ENCODE measurements at places on chromosomes 1 and 21.

GRCh38 chr1:3530926-3531818 is 76.7 kb downstream of the ARHGEF16 start:
- peak; percentile 63 for DNase-seq

GRCh38 chr1:72724951-72725861 is 442.9 kb upstream of the NEGR1 start:
- DNase-seq: no peak

DNA sequence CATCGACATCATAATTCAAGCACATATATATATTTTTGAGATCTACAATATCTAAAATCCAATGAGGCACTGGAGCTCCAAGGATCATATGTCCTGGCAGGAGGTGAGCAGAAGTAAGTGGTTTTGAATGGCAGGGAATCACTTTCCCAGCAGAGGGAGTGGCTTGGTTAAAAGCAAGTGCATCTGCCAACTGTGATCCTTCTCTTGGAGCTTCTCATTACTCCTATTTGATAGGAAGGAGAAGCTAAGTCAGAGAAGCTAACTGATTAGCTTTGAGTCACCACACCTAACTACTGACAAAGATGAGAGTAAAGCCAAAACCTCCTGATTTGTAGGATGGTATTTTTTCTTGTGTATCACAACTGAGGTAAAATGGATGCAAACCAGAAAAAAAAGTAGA is 55.0 kb downstream of the ALG14 start:
- no peak for DNase-seq

- DNase-seq: no peak
These were observed 542 bp downstream of the EIF2B3 start for GRCh38 chr1:44985747-44986359.

- no peak for DNase-seq
These were observed 39.8 kb downstream of the FAM78B start for GRCh38 chr1:166127003-166127402.

DNA sequence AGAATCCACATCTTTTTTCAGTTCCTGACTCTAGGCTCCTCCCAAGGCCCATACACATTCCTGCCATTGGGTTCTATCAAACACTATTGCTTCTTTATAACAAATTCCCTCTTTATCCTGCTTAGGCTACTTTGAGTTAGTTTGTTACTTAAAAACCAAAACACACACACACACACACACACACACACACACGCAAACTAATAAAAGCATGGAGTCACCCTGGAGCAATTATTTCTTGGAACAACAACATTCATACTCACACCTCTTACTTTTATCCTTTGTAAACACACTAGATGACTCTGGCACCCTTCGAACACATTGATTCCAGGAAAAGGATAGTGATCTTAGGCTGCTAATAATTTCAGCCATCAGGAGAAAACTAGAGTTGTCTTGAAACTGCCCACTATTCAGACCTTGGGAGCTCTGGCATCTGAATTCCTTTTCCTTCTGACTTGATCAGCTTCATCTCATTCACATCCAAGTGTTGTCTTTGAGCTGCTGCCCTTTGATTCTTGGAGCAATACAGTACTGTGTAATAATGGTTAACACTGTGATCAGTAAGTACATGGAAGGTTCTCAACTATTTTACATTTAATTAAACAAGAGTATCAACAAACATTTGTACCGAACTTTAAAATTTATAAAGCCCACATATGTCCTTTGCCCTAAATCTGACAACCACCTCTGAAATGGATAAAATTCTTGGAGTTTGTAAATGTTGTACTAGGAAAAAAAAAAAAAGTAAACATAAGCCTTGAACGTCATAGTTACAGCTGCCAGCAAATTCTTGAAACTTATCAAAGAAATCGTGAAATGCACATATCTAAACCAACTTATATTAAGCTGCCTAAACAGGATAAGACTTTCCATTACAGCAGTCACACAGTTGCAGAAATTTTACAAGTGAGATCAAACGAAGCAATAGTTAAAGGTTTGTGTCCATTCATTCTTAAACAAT is 2.8 kb upstream of the SEC22B start:
- DNase-seq: no peak

DNA sequence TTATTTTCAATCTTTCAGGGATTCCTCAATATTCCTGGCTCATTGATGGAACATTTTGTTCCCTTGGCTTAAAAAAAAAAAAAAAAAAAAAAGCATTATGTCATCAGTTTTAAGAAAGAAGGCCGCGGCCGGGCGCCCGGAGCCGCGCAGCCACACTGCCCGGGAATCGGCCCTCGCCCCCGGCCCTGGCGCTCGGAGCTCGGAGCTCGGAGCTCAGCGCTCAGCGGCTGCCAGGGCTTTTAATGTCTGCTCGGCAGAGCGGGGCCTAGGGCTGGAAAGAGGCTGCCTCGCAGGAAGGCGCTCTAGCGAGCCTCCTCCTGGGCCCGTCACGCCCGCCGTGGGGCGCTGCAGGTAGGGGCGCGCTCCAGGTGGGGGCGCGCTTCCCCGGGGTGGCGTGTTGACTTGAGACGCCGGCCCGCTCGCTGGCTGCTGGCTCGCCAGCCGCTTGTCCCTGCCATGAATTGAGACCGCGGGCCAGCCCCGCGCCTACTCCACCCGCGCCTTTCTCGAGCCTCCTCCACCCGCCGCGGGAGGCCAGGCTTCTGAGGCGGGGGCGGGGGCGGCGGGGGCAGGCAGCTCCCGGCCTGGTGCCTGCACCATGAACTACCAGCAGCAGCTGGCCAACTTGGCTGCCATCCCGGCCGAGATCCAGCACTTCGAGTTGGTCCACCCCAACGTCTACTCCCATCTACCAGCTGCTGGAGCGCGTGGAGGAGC is 5.4 kb upstream of the TDRD5 start:
- no peak for DNase-seq

GRCh38 chr1:66527686-66528085 is 6.3 kb upstream of the SGIP1 start:
- DNase-seq: no peak

GRCh38 chr1:162015196-162015595 is 8.5 kb downstream of the OLFML2B start:
- DNase-seq: no peak

DNA sequence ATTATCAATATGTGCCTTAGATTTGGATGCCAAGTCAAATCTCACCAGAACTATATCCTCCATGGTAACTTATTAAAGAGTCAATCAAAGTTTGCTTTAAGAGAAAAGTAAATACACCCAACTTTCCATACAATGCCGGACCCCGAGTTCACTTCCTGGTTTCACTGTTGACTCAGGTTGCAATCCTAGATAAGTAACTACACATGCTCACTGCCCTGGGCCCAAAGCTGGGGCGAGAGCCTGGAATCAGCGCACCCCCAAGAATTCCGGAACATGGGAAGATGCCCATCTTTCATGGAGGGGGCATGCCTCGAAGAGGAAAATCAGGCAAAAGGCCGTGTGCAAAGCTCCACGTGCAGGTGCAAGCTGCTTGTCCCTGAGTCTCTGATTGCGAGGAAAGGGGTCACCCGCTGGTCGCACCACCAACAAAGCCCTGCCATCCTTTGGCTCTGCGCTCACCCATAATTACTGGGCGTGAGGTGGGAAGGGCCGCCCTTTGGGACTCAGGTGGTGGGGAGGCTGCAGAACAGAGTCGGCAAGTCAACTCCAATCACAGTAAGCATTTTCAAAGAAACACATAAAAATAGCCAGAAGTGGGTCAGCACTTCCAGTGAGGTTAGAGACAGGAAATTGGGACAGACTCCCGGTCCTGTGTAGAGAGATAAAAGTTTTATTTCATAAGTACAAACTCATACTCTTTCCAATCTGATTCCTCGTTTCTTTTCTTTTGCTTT is 167.7 kb downstream of the TOMM20 start:
- DNase-seq: no peak

DNA sequence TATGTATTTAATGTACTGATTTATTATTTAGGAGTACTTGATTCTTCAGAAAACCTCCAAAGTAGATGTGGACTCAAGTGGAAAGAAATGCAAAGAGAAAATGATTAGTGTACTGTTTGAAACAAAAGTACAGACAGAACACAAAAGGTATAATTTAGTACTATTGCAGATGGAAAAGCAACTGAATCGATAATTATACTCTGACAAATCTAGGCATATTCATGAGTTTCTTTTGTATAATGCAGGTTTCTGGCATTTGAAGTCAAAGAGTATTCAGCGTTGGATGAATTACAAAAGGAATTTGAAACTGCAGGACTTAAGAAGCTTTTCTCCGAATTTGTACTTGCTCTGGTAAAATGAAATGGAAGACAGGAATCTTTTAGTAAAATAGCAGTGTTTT is 12.5 kb downstream of the RWDD3 start:
- no peak for DNase-seq

GRCh38 chr21:44517175-44517899 is 22.7 kb downstream of the KRTAP10-1 start:
- no peak for DNase-seq

DNA sequence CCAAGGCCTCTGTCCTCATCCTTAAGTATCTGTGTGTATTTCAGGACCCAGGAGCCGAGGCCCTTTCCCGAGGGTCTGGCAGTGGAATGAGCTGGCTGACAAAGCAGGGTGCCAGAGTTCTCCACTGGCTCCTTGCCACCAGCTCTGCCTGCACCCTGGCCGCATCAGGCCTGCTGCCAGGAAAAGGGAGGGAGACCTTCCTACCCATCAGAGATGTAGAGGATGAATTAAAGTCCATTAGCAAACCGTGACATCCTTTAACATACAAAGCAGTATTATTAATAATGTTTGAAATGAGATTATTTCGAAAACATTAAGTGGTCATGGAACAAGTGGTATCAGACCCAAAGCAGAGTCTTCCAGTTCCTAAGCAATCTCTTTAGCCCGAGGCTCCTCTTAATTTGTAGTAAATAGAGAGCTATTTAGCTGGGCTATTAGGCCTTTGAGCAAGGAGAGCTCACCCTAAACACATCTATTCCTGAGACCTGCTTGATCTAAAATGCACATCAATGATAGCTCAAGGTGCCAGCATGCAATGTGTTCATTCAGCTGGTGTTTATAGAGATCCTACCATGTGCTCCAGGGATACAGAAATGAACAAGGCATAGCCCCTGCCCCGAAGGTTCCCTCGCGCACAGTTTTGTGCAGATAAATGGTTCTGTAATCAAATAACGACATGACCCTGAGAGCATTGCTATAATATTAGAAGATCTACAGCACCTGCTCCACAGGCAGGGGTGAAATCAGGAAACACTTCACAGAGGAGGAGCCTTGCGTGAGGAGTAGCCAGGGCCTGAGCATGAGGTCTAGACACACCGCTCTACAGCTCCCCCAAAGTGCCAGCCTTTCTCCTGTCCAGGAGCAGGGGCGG is 44.0 kb downstream of the FAM163A start:
- DNase-seq: no peak

DNA sequence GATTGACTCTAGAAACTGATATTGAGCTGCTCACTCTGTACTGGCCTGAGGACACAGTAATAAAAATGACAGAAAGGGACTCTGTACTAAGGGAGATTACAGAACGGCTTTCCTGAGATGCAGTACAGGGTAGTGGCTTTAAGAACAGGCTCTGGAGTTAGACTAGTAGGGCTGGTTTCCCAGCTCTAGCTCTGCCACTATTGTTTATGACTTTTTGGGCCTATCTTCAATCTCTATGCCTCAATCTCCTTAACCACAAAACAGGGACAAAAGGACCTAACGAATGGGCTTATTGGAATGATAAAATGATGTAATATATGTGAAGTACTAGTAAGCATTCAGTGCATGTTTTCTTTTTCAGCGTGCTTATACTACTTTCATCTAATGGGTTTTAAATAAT is 1.4 kb downstream of the DEPDC1 start:
- DNase-seq: no peak

DNA sequence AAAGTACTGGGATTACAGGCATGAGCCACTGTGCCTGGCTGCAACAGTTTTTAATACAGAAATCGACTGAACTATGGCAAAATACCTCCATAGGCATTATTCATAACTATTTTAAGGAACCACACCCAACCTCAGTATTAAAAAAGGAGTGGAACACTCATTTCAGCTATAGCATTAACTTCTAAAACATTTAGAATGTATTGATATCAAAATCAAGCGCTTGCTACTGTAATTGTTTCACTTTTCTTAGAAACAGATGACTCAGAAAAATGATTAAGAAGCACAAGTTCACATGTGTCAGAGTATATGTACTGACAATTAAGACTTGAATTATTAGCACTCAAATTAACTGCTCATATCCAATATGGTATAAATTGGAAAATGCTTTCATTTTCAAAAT is 15.1 kb downstream of the AIDA start:
- DNase-seq: no peak

- no peak for DNase-seq
These were observed 48.3 kb downstream of the SIM2 start for GRCh38 chr21:36747041-36747814.

DNA sequence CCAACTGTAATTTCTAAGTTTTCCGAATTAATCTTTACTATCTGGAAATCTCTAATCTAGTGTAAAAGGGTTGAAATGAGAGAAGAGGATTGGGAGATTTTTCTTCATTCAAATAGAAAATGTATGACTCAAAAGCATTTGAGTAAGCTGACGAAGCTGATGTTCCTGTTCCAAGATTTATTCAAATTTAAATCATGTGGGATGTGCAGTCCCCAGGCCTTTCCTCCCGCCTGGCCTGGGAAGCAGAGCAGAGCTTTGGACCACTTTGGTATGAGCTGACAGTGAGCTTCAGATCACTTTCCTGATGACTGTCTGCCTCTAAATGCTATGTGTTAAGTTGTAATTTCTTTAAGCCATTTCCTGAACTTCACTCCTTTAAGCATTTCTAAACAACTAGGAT is 192.0 kb downstream of the DHRS3 start:
- DNase-seq: no peak

DNA sequence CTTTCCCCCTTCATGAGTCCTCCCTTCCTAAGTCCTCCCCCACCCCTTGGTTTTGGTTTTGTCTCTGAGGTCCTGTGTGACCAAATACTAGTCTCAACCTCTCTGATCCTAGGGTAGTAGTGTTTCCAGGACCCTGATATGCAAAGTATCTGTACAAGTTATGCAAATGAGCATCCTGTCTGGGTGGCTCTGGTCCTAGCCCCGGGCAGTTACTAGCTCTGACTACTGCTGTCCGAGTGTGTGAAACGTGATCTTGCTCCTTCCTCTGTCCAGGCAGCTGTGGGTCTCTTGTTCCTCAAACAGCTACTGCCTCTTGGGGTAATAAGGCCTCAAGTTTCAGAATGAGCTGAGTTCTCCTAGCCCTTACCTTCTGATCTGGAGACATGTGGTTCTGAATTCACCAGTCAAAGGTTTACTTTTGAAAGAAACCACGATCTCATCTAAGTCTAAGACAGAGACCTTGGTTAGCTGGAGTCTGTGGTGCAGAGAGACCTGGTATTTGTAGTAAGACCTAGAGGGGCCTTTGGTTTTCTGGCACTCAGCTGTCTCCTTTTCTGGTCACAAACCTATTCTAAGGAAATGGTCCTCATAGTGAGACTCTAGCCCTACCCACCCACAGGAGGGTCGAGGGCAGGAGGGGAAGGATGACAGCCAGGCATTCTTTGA is 31.0 kb upstream of the IL19 start:
- DNase-seq: no peak

- no peak for DNase-seq
These were observed 10.3 kb downstream of the ABCD3 start for GRCh38 chr1:94428441-94428840.

- no peak for DNase-seq
These were observed 7.5 kb upstream of the G0S2 start for GRCh38 chr1:209667708-209668107.

GRCh38 chr1:110726755-110727154 is 52.0 kb upstream of the KCNA3 start:
- DNase-seq: no peak

- no peak for DNase-seq
These were observed 330.0 kb upstream of the DEPDC1 start for GRCh38 chr1:68826836-68827235.

GRCh38 chr1:109624201-109625010 is 4.8 kb downstream of the AMPD2 start:
- DNase-seq: no peak

- DNase-seq: no peak
These were observed 274.8 kb upstream of the KAZN start for GRCh38 chr1:14323568-14324247.

Measured in activated T-helper 1 cell treated with anti-CD3 and anti-CD28 coated beads, Interleukin-2, amount 50 U/mL, for 16 hours (primary cell).